ENCODE measurements at places on chromosomes 6 and 20. TPM values are rescaled to one million over a fixed set of nuclear protein-coding genes. Genes with fewer than 3 reads are reported as not detected.

CLVS2 gene
- total RNA-seq = not detected

SAMD10 gene
- total RNA-seq = 20.2 TPM

UTRN gene
- total RNA-seq = 207 TPM

C6orf163 gene
- 2.4 TPM for total RNA-seq

TGM3 gene
- total RNA-seq = not detected

HSD17B8 gene
- total RNA-seq = 11.9 TPM

DNA sequence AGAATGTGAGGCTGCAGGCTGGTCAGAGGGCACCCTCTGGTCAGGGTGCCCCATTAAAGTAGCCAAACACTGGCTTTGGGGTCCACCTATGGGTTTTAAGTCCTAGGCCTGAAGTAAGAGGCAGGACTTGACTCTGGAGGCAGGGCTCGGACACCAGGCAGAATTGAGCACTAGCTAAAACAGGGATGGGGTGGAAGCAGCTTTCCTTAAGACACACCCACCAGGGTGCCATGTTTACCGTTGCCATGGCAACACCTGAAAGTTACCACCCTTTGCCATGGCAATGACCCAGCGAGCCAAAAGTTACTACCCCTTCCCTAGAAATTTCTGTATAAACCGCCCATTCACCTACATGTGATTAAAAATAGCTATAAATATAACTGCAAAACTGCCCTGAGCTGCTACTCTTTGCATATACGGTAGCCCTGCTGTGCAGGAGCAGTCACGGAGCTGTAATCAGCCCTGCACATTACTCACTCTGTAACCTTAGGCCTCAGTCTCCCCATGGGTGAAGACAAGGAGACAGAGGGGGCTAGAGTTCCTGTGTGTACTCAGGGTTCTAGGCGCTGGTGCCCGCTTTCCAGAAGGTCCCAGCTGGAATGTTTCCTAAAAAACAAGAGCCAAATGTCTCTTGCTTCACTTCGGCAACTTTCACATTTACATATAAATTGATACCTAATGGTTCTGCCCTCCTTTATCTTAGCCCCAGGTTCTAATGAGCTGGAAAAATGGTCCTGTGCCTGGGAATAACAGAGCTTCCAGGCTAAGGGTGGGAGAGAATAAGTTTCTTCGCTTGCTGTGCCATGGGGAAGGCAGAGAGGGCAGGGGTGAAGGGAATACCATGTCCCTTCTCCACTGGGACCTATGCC is 27.2 kb upstream of the SRSF6 start:
- peaks cover 3% of the 10 kb centered on the region for H3K36me3 ChIP-seq
- no peak overlapping the region for H3K4me3 ChIP-seq
- peaks cover 51% of the 10 kb centered on the region for H3K27me3 ChIP-seq
- no peak overlapping the region for H3K27ac ChIP-seq

GRCh38 chr20:61099806-61100205 is 152.3 kb upstream of the CDH4 start:
- DNase-seq = no peak
- H3K36me3 ChIP-seq = no peaks in the 10 kb centered on the region
- H3K4me1 ChIP-seq = no peaks in the 10 kb centered on the region
- H3K27ac ChIP-seq = no peak overlapping the region
- peaks cover 10% of the 10 kb centered on the region for H3K27me3 ChIP-seq

DNA sequence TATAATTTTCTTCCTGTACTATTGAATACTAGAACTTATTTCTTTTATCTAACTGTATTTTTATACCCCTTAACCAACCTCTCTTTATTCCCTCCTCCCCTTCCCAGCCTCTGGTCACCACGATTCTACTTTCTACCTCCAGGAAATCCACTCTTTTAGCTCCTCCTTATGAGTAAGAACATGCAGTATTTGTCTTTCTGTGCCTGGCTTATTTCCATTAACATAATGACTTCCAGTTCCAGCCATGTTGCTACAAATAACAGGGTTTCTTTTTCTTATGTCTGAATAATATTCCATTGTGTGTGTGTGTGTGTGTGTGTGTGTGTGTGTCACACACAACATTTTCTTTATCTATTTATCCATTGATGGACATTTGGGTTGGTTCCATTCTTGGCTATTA is 152.3 kb upstream of the OLIG3 start:
- H3K27ac ChIP-seq = no peak overlapping the region
- H3K4me3 ChIP-seq = no peak overlapping the region
- H3K27me3 ChIP-seq = peaks cover 42% of the 10 kb centered on the region
- DNase-seq = no peak
- H3K36me3 ChIP-seq = no peaks in the 10 kb centered on the region

GRCh38 chr6:5766260-5766659 is 240.5 kb downstream of the NRN1 start:
- peaks cover 6% of the 10 kb centered on the region for H3K4me1 ChIP-seq
- no peak overlapping the region for H3K4me3 ChIP-seq
- H3K36me3 ChIP-seq = peaks cover 7% of the 10 kb centered on the region
- DNase-seq = no peak

DNA sequence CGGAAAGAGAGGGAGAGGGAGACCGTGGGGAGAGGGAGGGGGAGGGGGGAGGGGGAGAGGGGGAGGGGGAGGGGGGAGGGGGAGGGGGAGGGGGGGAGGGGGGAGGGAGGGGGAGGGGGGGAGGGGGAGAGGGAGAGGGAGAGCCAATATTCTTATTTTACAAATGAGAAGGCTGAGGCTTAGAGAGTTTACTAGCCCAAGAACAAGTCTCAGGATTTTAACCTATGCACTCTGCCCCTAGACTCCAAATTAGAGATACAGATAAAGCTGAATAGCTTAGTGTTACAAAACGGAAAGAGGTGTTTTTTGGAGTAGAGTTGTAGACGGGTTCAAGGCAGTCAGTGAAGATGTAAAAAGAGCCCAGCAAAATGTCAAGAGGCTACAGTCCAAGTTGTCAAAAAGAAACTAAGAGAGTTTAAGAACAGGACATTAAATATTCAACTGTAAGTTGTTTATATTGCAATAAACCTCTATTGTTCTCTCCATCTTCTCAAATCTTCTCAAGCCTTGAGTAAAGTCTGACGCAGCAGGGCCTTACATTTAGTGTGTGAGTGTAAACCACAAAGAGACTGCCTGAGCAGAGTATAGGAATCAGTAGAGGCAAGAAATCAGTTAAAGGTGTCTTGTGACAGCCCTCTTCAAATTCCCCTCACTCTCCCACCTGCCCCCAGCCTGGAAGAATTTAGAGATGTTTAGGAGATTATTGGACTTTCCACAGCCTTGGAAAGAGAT is 34.9 kb upstream of the AKIRIN2 start:
- H3K27me3 ChIP-seq = no peaks in the 10 kb centered on the region
- peak overlapping the region; percentile 95 for H3K27ac ChIP-seq
- DNase-seq = no peak
- H3K4me3 ChIP-seq = peak overlapping the region; percentile 68

DNA sequence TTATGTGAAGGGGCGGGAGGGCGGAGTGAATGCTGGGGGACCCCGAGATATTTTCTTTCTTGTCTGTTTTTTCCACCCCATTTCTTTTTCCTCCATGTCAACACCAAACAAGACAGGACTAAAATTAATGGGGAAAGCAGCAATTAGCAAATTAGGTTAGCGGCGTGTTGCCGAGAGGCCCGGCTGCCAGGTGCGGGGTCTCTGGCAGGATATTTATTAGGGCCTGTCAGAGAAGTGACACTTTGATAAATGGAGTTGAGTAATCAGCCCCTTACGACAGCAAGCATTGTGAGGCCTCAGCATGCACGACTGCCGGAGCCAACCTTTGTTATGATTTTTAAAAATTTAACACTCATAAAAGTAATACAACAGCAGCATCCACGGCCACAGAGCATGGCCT is 193.8 kb downstream of the DHX35 start:
- peaks cover 69% of the 10 kb centered on the region for H3K27me3 ChIP-seq
- H3K36me3 ChIP-seq = peaks cover 2% of the 10 kb centered on the region
- peaks cover 2% of the 10 kb centered on the region for H3K4me1 ChIP-seq
- DNase-seq = no peak
- no peak overlapping the region for H3K27ac ChIP-seq

GRCh38 chr6:22765015-22765414 is 195.6 kb downstream of the HDGFL1 start:
- no peaks in the 10 kb centered on the region for H3K27me3 ChIP-seq
- no peak overlapping the region for H3K4me3 ChIP-seq
- no peaks in the 10 kb centered on the region for H3K4me1 ChIP-seq
- DNase-seq = no peak
- H3K36me3 ChIP-seq = no peaks in the 10 kb centered on the region

GRCh38 chr6:110125361-110125760 is 54.1 kb downstream of the WASF1 start:
- no peaks in the 10 kb centered on the region for H3K4me1 ChIP-seq
- DNase-seq = no peak
- no peaks in the 10 kb centered on the region for H3K27me3 ChIP-seq

- no peaks in the 10 kb centered on the region for H3K27me3 ChIP-seq
- peaks cover 53% of the 10 kb centered on the region for H3K4me1 ChIP-seq
- DNase-seq = no peak
- no peak overlapping the region for H3K27ac ChIP-seq
- H3K4me3 ChIP-seq = no peak overlapping the region
- H3K36me3 ChIP-seq = peaks cover 2% of the 10 kb centered on the region
These were observed 32.0 kb downstream of the TRERF1 start for GRCh38 chr6:42419490-42420280.

DNA sequence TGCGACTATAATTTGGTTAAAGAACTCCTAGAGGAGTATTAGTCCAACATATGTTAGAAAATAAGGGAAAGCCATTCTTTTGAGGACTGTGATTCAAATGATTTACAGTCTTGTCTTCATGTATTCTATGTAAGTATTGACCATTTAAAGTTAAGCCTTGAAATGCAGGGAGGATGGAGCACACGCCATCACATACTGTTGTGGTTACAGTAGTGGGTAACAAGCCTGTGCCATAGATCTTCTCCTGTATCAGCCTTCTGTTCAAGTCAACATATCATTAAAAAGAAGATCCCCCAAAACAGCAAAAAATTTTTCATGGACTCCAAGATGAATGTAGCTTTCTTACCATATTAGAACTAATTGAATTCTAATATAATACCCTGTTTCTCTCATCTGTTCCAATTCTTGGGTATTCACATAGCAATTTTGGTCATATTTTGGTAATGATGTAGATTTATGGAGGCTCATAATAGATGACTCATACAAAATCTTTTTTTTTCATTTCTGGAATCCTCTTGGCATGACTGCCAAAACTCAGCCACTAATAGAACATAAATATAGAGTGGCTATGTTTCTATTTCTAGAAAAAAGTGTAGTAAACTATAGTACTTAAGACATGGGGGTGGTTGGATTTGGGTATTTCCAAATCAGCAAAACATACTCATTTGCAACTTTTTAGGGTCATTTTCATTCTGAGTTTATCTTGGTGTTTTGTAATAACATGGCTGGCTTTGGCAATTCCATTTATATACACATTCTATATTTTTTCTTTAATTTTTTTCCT is 413.5 kb downstream of the BCKDHB start:
- H3K27me3 ChIP-seq = peaks cover 11% of the 10 kb centered on the region
- no peak for DNase-seq
- no peaks in the 10 kb centered on the region for H3K36me3 ChIP-seq
- no peaks in the 10 kb centered on the region for H3K4me1 ChIP-seq

- H3K27me3 ChIP-seq = no peaks in the 10 kb centered on the region
- DNase-seq = no peak
- no peak overlapping the region for H3K27ac ChIP-seq
These were observed 507.4 kb downstream of the BMP2 start for GRCh38 chr20:7274870-7275269.

DNA sequence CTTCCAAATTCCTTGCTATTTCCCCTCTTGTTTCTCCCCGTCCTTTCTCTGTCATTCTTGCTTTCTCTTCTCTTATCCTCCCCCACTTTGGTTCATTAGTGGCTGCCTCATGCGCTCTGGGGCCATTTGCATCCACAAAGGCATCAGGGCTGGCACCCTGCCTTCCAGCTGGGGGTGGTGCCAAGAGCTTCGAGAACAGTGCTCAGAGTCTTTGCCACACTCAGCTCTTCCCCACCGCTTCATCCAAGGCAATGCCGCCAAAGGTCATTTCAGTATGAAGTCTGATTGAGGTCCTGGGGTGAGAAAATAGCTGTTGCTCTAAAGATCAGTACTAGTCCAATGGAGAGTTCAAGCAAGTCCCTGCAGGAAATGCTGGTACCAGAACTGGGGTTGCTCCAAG is 22.7 kb downstream of the OLIG3 start:
- peaks cover 35% of the 10 kb centered on the region for H3K27me3 ChIP-seq
- H3K4me1 ChIP-seq = peaks cover 5% of the 10 kb centered on the region
- H3K4me3 ChIP-seq = no peak overlapping the region
- H3K27ac ChIP-seq = no peak overlapping the region
- DNase-seq = no peak
- H3K36me3 ChIP-seq = no peaks in the 10 kb centered on the region

- peaks cover 2% of the 10 kb centered on the region for H3K4me1 ChIP-seq
- no peak for DNase-seq
- peaks cover 32% of the 10 kb centered on the region for H3K27me3 ChIP-seq
- no peak overlapping the region for H3K27ac ChIP-seq
- H3K36me3 ChIP-seq = no peaks in the 10 kb centered on the region
- H3K4me3 ChIP-seq = no peak overlapping the region
These were observed 18.2 kb downstream of the MAS1 start for GRCh38 chr6:159908979-159909378.

GRCh38 chr6:16007146-16007545 is 121.7 kb upstream of the MYLIP start:
- no peaks in the 10 kb centered on the region for H3K4me1 ChIP-seq
- DNase-seq = no peak
- H3K27me3 ChIP-seq = peaks cover 6% of the 10 kb centered on the region

- H3K36me3 ChIP-seq = peaks cover 5% of the 10 kb centered on the region
- no peak overlapping the region for H3K27ac ChIP-seq
These were observed 206.9 kb downstream of the IBTK start for GRCh38 chr6:82040405-82041221.
